Prostate gland (tissue), 2 donors: ENCODE measurements at places on chromosomes 5 and 9. TPM values are rescaled to one million over a fixed set of nuclear protein-coding genes. Genes with fewer than 3 reads are reported as not detected.

GRCh38 chr5:147509041-147509709, 693 bp downstream of the DPYSL3 start:
- no peaks in the 10 kb centered on the region for H3K27me3 ChIP-seq
- peak overlapping the region; percentile 68 for H3K4me3 ChIP-seq
- H3K36me3 ChIP-seq, result no peaks in the 10 kb centered on the region
- no peak for DNase-seq
- peaks cover 11% of the 10 kb centered on the region for H3K4me1 ChIP-seq
- peak overlapping the region; percentile 87 for H3K27ac ChIP-seq

DNA sequence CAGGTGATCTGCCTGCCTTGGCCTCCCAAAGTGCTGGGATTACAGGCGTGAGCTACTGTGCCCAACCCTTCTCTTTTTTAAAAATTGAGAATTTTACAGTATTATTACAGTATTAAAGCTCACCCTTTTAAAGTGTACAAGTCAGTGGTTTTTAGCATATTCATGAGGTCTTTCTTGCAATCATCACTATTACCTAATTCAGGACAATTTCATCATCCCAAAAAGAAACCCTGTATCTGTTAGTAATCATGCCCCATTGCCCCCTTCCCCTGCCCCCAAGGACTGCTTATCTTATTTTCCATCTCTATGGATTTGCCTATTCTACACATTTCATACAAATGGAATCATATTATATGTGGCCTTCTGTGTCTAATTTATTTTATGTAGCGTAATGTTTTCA, 22.6 kb upstream of the MEGF9 start:
- no peak overlapping the region for H3K27ac ChIP-seq
- H3K27me3 ChIP-seq, result no peaks in the 10 kb centered on the region
- no peak for DNase-seq

GRCh38 chr9:137031904-137032640, at the start of gene FUT7:
FUT7 (minus strand) TSS chr9:137032088; CDS start chr9:137031991, 97 bp downstream.
- DNase-seq, result no peak
- H3K27ac ChIP-seq, result no peak within 1 kb of the TSS

GRCh38 chr5:143432658-143433239, 29.3 kb upstream of the NR3C1 start:
- no peak overlapping the region for H3K27ac ChIP-seq
- no peaks in the 10 kb centered on the region for H3K27me3 ChIP-seq
- DNase-seq, result no peak
- no peaks in the 10 kb centered on the region for H3K36me3 ChIP-seq
- no peak overlapping the region for H3K4me3 ChIP-seq

DNA sequence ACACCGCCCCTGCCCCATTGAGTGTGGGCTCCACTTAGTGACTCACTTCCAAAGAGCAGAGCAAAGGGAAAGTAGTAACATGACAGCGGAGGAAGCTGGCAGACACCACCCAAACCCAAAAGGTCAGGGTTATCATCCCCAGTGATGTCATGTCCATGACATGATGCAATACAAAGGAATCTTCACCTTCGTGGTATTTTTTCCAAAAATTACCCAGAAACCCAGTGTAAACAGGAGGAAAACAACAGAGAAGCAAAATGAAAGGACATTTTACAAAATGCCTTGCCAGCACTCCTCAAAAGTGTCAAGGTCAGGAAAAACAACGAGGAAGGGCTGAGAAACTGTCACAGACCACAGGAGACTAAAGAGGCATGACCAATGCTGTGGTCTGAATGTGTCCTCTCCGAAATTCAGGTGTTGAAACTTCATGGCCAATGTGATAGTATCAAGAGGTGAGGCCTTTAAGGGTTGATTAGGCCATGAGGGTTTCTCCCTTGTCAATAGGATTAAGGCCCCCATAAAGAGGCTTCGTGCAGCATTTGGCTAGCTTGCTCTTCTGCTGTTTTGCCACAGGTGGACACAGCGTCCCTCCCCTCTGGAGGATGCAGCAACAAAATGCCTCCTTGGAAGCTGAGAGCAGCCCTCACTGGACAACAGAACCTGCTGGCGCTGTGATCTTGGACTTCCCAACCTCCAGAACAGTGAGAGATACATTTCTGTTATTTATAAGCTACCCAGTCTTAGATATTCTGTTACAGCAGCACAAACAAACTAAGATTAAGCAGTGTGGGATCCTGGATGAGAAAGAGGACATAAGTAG, 30.5 kb upstream of the MED10 start:
- H3K27ac ChIP-seq, result no peak overlapping the region
- no peaks in the 10 kb centered on the region for H3K4me1 ChIP-seq
- no peaks in the 10 kb centered on the region for H3K27me3 ChIP-seq
- H3K4me3 ChIP-seq, result no peak overlapping the region
- no peaks in the 10 kb centered on the region for H3K36me3 ChIP-seq

DNA sequence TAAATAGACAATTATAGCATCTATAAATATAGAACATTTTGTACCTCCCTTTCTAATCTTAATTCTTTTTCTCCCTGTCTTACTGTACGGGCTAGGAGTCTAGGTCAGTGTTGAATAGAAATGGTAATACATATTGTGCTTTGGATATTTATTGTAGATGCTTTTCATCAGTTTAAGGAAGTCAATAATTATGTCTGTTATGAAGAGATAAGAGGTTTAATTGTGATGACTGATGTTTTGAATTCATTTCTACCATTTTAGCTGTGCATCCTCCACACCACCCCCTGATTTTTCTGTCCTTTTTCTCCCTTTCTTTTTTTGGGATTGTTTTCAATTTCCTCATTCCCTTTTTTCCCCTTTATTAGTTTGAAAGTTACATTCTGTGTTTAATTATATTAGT, 95.8 kb downstream of the DOCK2 start:
- no peak for DNase-seq
- H3K4me1 ChIP-seq, result no peaks in the 10 kb centered on the region
- H3K4me3 ChIP-seq, result no peak overlapping the region

- H3K4me3 ChIP-seq, result no peak overlapping the region
- no peaks in the 10 kb centered on the region for H3K27me3 ChIP-seq
- H3K36me3 ChIP-seq, result no peaks in the 10 kb centered on the region
- peak; percentile 46 for DNase-seq
- no peak overlapping the region for H3K27ac ChIP-seq
Measured at GRCh38 chr5:129771058-129771838, 23.4 kb downstream of the MINAR2 start.

DNA sequence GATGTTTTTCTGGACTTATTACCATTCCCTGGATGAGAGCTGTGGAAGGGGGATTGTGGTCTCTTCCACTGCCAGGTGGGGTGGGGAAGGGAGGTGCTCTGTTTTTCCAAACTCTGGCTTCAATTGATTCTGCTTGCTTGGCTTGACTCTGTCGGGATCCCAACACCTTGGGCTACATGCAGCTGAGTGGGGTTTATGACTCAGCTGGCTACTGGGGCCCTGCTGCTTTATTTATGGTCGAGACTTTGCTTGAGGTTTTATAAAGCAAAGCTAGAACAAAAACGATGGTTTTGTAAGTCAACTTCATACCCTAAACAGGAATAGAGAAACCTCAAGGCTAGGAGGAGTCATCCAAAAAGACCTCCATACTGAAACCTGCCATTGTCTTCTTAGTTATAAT, 76.3 kb downstream of the AOPEP start:
- no peak overlapping the region for H3K27ac ChIP-seq
- H3K36me3 ChIP-seq, result no peaks in the 10 kb centered on the region
- no peak overlapping the region for H3K4me3 ChIP-seq
- H3K4me1 ChIP-seq, result no peaks in the 10 kb centered on the region
- no peaks in the 10 kb centered on the region for H3K27me3 ChIP-seq

DNA sequence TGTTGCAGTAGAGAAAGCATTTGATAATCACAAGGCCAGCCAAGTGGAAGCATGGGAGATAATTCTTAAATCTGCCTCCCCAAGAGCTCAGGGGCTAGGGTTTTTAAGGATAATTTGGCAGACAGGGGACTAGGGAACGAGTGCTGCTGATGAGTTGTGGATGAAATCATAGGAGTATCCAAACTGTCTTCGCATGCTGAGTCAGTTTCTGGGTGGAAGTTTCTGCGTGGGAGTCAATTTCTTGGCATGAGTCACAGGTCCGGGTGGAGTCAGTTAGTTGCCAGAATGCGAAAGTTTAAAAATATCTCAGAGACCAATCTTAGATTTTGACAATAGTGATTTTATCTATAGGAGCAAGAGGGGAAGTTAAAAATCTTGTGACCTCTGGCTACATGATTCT, 112.6 kb downstream of the TMC1 start:
- H3K4me3 ChIP-seq, result no peak overlapping the region
- no peaks in the 10 kb centered on the region for H3K27me3 ChIP-seq
- H3K4me1 ChIP-seq, result no peaks in the 10 kb centered on the region
- no peak for DNase-seq
- no peaks in the 10 kb centered on the region for H3K36me3 ChIP-seq

GRCh38 chr5:8394965-8395364, 526.0 kb downstream of the MTRR start:
- no peak overlapping the region for H3K4me3 ChIP-seq
- no peaks in the 10 kb centered on the region for H3K27me3 ChIP-seq
- no peak for DNase-seq
- H3K4me1 ChIP-seq, result no peaks in the 10 kb centered on the region
- no peaks in the 10 kb centered on the region for H3K36me3 ChIP-seq
- H3K27ac ChIP-seq, result no peak overlapping the region

GRCh38 chr5:159100782-159101646, 1.3 kb upstream of the EBF1 start:
- H3K4me1 ChIP-seq, result no peaks in the 10 kb centered on the region
- H3K36me3 ChIP-seq, result no peaks in the 10 kb centered on the region
- H3K27ac ChIP-seq, result peak overlapping the region; percentile 68
- peaks cover 47% of the 10 kb centered on the region for H3K27me3 ChIP-seq
- peak overlapping the region; percentile 28 for H3K4me3 ChIP-seq
- no peak for DNase-seq

DNA sequence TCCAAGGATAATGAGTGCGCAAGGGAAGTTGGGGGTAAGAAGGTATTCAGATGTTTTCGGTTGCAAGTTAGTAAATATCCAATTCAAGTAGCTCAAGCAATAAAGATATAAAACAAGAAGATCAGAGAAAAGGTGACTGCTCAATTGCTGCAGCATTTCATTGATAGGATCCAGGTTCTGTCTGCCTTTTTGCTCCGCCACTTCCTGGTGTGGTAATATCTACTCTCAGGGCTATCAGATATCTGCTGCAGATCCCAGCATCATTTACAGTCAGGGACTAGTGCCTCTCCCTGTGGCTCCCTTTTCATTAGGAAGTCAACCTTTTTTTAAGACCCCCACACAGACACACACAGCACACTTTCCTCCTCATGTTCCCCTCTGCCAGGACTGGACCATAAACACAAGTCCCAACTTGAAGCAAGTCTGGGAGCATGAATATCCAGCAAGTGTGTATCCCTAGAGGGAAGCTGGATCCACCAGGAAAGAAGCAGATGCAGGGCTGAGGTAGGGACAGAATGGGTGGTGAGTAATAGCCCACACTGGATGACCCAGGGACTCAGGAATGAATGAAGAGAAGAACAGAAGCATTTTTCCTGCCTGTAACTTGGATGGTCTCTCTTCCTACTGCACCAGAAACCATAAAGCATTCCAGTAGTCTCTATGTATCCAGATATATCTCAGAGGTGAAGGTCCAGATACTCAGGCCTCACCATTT, 53.7 kb downstream of the ZNF622 start:
- H3K4me3 ChIP-seq, result no peak overlapping the region
- no peak for DNase-seq
- H3K27me3 ChIP-seq, result no peaks in the 10 kb centered on the region
- H3K27ac ChIP-seq, result no peak overlapping the region
- H3K4me1 ChIP-seq, result no peaks in the 10 kb centered on the region

DNA sequence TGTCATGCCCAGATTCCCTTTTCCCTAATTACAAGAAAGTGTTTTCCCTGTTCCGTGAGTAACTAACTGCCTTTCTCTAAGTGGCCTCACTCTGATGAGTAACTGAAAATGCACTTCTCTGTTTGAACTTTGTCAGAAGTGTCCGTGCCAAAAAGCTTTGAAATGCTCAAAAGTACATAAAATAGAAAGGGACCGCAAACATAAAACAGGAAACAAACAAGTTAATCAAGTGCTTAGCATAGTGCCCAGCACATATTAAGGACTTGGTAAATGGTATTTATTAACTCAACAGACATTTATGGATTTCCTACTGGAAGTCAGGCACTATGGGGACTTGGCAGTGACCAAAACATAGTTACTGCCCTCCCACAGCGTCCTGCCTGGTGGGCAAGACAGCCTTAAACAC, 22.3 kb downstream of the AQP3 start:
- no peak overlapping the region for H3K27ac ChIP-seq
- H3K4me1 ChIP-seq, result no peaks in the 10 kb centered on the region
- no peaks in the 10 kb centered on the region for H3K27me3 ChIP-seq
- DNase-seq, result no peak
- H3K36me3 ChIP-seq, result no peaks in the 10 kb centered on the region

GRCh38 chr5:53490747-53491146, 10.3 kb downstream of the FST start:
- no peak overlapping the region for H3K27ac ChIP-seq
- H3K4me3 ChIP-seq, result no peak overlapping the region
- H3K27me3 ChIP-seq, result no peaks in the 10 kb centered on the region
- H3K36me3 ChIP-seq, result no peaks in the 10 kb centered on the region
- H3K4me1 ChIP-seq, result no peaks in the 10 kb centered on the region

- no peak for DNase-seq
- no peaks in the 10 kb centered on the region for H3K27me3 ChIP-seq
- H3K4me3 ChIP-seq, result no peak overlapping the region
- H3K27ac ChIP-seq, result no peak overlapping the region
- H3K4me1 ChIP-seq, result peaks cover 4% of the 10 kb centered on the region
Measured at GRCh38 chr5:148913493-148913892, 87.1 kb downstream of the ADRB2 start.

DNA sequence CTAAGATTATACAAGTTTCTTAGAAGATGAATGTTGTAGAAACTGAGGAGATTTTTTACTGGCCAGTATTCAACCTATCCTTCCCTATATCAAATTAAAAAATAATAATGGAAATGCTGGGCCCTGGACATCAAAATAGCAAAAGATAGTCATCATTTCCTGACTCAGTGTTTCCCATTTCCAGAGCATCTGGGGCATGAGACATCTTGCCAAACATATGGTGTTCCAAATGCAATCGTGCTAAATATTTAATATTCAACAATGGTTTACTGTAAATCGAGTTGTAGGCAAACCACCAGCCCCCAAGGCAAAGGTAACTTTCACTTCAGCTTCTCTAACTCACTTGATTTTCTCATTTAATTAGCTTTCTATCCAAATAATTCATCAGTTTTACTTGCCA, 152.9 kb downstream of the FRMD3 start:
- no peaks in the 10 kb centered on the region for H3K4me1 ChIP-seq
- H3K27me3 ChIP-seq, result no peaks in the 10 kb centered on the region
- H3K27ac ChIP-seq, result no peak overlapping the region
- no peak overlapping the region for H3K4me3 ChIP-seq

GRCh38 chr9:121945281-121945680, 147.8 kb downstream of the TTLL11 start:
- H3K27me3 ChIP-seq, result no peaks in the 10 kb centered on the region
- H3K36me3 ChIP-seq, result no peaks in the 10 kb centered on the region
- H3K4me1 ChIP-seq, result no peaks in the 10 kb centered on the region
- no peak overlapping the region for H3K4me3 ChIP-seq

DAB2IP gene
- total RNA-seq, result 51.6 TPM

GM2A gene
- 48.9 TPM for total RNA-seq

SURF1 gene
- total RNA-seq, result 53.3 TPM

PDGFRB gene
- total RNA-seq, result 14.5 TPM

DRD1 gene
- total RNA-seq, result 0.28 TPM

C9 gene
- total RNA-seq, result not detected

MYORG gene
- 9.0 TPM for total RNA-seq

ARL14EPL gene
- not detected for total RNA-seq

BASP1 gene
- total RNA-seq, result 346 TPM
